ENCODE measurements at places on chromosomes 7 and 10. TPM values are rescaled to one million over a fixed set of nuclear protein-coding genes. Genes with fewer than 3 reads are reported as not detected.

DYDC2 gene
- not detected for total RNA-seq

TMEM270 gene
- total RNA-seq = not detected

SUN3 gene
- total RNA-seq = 1.3 TPM

HTRA1 gene
- total RNA-seq = not detected

RTKN2 gene
- total RNA-seq = 0.31 TPM

ZNF511 gene
- total RNA-seq = 28.1 TPM

HMX3 gene
- total RNA-seq = not detected

APBB1IP gene
- total RNA-seq = 119 TPM

Data from natural killer cell (primary cell).